Lung (tissue), 17 donors: ENCODE measurements at places on chromosomes 13 and 19.
A peak's percentile ranks its signal among the peaks of the same experiment; 100 is the strongest.

GRCh38 chr13:26711211-26711610, 49.4 kb downstream of the GPR12 start:
- peak; percentile 42 for DNase-seq

GRCh38 chr13:31101472-31102170, 60.1 kb downstream of the HSPH1 start:
- no peak for DNase-seq

DNA sequence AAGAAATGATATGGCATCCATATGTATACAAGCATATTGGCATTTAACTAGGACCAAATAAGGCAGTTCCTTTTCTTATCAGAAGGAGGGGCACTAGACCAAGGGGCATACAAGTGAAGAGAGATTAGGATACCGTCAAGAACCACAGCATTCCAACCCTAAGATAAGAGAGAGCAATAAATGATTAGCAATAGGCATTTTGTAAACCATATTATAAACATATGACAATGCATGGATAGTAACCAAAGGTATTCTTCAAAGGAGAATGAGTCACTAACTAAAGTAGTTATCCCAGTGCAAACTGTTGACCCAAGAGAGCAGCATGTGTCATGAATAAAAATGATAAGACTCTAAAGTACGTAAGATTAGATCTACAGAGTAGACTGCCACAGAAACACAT, 500.9 kb upstream of the HTR2A start:
- DNase-seq: no peak

GRCh38 chr19:8910775-8911414, 78.7 kb downstream of the MBD3L1 start:
- peak; percentile 1 for DNase-seq
